PC-3 (cell line): ENCODE measurements at places on chromosomes 1 and 21. TPM values are rescaled to one million over a fixed set of nuclear protein-coding genes. Genes with fewer than 3 reads are reported as not detected.

DNA sequence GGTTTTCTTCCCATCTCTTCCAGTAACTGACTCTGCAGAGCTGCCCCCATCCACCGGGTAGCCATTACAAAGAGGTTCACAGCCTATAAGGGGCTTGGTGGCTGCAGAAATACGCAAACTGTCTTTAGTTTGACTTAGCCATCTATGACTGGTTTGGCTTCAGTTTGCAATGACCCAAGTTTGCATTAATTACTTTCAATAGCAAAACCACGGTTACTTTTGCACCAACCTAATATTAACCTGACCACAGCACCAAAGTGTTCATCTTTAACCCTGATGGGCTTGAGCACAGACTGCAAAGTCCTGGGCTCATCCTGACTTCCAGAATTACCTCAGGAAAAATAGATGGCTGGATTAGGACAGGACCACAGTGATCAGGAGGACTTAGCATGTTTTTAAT, 2.2 kb upstream of the HAO2 start:
- no peaks in the 10 kb centered on the region for H3K36me3 ChIP-seq
- H3K27me3 ChIP-seq = peaks cover 21% of the 10 kb centered on the region
- H3K27ac ChIP-seq = no peak overlapping the region
- no peak for DNase-seq
- no peak overlapping the region for H3K4me3 ChIP-seq

GRCh38 chr1:46646844-46647243, 21.3 kb downstream of the ATPAF1 start:
- H3K4me1 ChIP-seq = peaks cover 21% of the 10 kb centered on the region
- no peak overlapping the region for H3K27ac ChIP-seq
- H3K27me3 ChIP-seq = no peaks in the 10 kb centered on the region
- no peak overlapping the region for H3K4me3 ChIP-seq
- H3K36me3 ChIP-seq = peaks cover 33% of the 10 kb centered on the region
- no peak for DNase-seq

DNA sequence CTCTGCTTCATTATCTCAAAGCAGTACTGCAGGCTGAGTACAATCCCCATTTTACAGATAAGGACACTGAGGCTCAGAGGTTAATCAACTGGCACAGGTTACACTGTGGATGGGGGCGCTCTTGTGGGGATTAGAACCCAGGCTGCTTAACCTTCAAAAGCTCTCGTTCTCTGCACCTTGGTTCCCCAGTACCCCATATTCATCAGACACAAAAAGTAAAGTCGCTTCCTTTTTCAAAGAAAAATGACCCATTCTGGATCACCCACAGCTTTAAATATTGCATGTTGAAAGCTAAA, 20.5 kb downstream of the SSBP3 start:
- H3K4me1 ChIP-seq = peaks cover 5% of the 10 kb centered on the region; the same call in 1 of the 2 replicates
- no peaks in the 10 kb centered on the region for H3K27me3 ChIP-seq
- no peak overlapping the region for H3K27ac ChIP-seq
- no peak overlapping the region for H3K4me3 ChIP-seq
- no peak for DNase-seq

- no peak overlapping the region for H3K4me3 ChIP-seq
- no peaks in the 10 kb centered on the region for H3K27me3 ChIP-seq
- DNase-seq = no peak
- no peaks in the 10 kb centered on the region for H3K36me3 ChIP-seq
These were observed 8.4 kb upstream of the SLC37A1 start for GRCh38 chr21:42505090-42505726.

DNA sequence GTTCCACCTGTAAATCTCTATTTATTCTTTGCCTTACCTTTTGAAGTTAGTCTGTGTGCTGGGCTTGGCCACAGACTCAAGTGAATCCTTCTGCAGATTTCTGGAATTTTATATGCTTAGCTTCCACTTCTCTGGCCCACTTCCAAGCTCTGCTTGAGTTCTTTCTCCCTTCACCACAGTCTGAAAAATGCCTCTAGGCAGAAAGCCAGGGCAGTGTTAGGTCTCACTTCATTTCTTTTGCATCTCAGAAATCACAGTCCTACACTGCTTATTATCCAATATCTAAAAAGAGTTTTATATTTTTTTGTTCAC, 48.9 kb downstream of the INKA2 start:
- peak; percentile 43 for DNase-seq
- no peak overlapping the region for H3K27ac ChIP-seq
- H3K36me3 ChIP-seq = peaks cover 9% of the 10 kb centered on the region; the same call in 1 of the 2 replicates
- H3K4me1 ChIP-seq = no peaks in the 10 kb centered on the region
- no peaks in the 10 kb centered on the region for H3K27me3 ChIP-seq

Gene KAZN
- total RNA-seq = 2.0 and 2.5 TPM in 2 replicates

Gene ARHGEF2
- 65.9 and 70.8 TPM in 2 replicates for total RNA-seq

Gene LCE3E
- total RNA-seq = not detected in 2 replicates

Gene ATPAF1
- 68.3 and 83.7 TPM in 2 replicates for total RNA-seq
